ENCODE measurements at places on chromosomes 13 and 19.

- ATAC-seq, result no peak
These were observed 8.6 kb downstream of the TLE2 start for GRCh38 chr19:3020321-3020960.

GRCh38 chr13:113162783-113163685 is 4.6 kb downstream of the PROZ start:
- ATAC-seq, result peak; percentile 16

- ATAC-seq, result peak; percentile 41
These were observed 91.2 kb downstream of the GGACT start for GRCh38 chr13:100497389-100497788.

DNA sequence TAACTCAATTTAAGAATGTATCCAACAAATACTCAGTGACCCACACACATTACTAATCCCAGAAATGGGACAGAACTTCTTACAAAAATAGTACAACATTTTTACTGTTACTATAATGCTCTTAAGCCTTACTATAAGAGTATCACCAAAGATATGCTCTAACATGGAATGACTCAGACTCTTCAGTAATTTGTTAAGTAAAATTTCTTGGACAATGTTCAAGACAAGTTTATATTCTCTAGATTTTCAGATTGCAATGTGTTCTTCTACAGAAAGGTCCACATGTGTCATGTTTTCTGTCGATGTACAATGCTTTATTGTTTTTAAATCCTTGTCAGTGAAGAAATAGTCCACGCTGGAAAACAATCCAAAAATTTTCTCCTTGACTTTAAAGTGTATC is 66.3 kb upstream of the RFXAP start:
- no peak for ATAC-seq

DNA sequence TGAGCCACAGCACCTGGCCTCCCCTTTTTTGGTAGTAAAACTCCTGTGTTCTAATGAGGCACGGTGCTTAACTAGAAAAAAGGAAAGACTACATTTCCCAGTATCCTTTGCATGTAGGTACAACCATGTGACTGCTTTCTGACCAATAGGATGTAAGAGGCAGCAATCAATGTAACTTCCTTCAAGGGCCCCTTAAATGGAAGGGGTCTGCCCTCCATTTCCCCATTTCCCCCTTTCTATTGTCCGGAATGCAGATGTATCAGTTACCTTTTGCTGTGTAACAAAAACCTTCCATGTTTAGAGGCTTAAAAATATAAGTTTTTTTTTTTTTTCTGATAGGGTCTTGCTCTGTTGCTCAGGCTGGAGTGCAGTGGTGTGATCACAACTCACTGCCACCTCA is 2.2 kb downstream of the GPR32 start:
- no peak for ATAC-seq

DNA sequence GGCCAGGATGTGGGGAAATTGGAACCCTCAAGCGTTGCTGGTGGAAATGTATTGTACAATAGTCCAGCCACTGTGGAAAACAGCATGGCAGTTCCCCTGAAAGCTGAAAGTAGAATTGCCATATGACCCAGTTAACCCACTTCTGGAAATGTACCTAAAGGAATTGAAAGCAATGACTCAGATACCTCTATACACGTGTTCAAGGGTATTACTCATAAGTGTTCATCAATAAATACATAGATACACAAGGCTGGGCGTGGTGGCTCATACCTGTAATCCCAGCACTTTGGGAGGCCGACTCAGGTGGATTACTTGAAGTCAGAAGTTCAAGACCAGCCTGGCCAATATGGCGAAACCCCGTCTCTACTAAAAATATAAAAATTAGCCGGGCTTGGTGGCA is 71.9 kb upstream of the IRS2 start:
- no peak for ATAC-seq
